Stimulated activated CD8-positive, alpha-beta memory T cell treated with anti-CD3 and anti-CD28 coated beads, Interleukin-7, amount 100 ng/mL, for 24 hours (primary cell): ENCODE measurements at places on chromosomes 11 and 22.

- no peak for DNase-seq
These were observed 56.7 kb downstream of the GRAMD4 start for GRCh38 chr22:46676881-46677280.

- no peak for DNase-seq
These were observed 80.7 kb downstream of the PACS1 start for GRCh38 chr11:66150725-66151124.

DNA sequence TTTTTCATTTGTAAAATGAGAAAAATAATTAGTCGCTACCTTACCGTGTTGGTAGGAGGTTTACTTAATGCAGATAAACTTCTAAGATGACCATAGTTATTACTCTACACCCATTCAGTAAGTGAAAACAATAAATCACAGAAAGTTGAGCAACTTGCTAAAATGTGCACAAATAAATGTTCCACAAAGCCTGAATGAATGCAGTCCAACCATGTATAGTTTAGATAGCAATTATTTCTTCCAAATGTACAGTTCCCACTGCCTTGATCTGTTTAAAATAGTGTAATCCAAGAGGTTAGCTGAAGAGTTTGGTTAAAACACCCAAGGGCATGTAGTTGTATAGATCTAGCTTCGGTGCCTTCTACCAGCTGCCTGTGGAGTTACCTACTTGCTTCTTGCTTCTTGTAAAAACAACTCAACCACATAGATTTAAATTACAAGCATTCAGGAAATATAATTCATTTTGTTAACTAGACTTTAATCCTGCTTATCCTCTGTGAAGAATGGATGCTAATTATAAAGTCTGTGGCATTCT lies 106.3 kb upstream of the CARD18 start:
- no peak for DNase-seq

DNA sequence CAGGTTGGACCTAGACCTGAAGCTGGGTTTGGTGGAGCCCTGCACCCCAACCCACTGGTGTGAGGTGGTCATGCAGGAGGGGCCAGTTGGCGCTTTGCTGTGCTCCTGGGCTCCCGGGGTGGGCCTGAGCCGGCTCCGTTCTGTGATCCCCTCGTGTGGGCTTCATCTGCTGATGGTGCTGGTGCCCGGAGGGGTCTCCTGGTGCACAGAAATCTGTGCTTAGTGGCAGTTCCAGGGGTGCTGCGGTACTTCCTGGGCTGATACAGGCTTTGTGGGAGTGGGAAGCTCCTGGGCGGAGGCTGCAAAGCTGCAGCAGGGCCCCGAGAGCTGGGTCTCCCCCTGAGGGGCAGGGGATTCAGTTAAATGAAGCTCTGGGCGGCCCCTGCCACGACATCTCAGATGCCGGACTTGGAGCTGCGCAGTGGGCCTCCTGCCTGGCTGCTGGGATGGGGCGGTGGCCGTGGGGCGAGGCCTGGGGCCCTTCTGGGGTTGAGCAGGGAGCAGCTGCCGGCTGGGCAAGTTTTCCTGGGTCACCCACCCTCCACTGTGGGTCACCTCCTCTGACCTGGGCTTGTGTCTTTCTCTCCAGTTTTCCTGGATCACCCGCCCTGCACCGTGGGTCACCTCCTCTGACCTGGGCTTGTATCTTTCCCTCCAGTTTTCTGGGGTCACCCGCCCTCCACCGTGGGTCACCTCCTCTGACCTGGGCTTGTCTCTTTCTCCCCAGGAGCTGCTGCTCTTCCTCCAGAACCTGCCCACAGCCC lies 410.5 kb downstream of the TBC1D22A start:
- no peak for DNase-seq
